Stimulated activated CD4-positive, alpha-beta T cell treated with anti-CD3 and anti-CD28 coated beads, Interleukin-4, amount 100 ng/mL, for 24 hours (primary cell): ENCODE measurements at places on chromosomes 5 and 9.
A peak's percentile ranks its signal among the peaks of the same experiment; 100 is the strongest.

DNA sequence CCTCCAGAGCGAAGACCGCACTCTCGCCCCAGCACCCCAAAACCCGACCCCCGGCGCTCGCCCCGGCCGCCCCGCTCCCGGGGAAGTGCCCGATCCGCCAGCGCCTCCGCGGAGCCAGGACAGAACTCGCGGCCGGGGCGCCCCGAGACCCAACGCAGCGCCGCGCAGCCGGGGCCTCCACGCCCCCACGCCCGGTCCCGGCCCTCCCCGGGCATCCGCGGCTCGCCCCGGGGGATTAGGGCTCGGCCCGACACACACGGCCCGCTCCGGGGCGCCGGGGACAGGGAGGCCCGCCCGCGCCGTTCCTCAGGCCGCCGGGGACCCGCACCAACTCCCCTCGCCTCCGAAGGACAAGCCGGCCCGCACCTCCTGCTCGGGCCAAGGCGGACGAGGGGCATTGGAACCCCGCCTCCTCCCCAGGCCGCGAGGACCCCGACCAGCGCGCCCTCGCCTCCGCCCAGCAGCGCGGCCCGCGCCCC lies 544 bp downstream of the FNBP1 start:
- peak; percentile 37 for DNase-seq

DNA sequence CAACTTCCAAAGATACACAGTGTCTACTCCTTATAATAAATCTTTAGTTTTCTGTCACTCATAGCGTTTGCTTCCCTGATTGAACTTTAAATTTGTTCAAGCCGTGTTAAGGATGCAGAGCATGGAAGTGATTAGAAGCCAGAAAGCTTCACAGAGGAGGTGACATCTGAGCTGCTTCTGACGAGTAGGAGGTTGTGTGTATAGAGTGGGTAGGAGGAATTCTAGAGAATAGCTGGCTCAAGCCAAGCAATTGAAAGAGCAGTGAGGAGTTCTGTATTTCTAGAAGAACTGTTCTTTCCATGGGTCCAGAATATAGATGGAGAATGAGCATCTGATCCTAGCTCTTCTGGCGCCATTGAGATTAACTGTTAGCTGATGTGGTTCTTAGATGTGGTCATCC lies 6.0 kb downstream of the NUDT2 start:
- no peak for DNase-seq

DNA sequence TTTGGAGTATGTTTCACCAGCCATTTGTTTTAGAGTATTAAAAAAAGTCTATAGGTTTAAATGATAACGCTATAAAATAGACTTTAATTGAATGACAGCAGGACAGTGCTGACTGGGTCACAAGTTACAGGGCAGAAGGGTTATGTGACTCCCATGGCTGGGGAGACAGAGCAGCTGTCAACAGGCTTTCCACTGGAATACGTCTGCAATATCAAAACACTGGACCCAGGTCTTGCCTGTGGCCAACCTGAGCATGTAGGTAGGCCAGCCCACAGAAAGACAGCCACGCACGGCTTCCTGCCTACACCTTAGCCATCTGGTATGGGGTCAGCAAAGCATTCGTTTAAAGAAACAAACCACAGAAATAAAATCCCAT lies 80.7 kb downstream of the OTULIN start:
- DNase-seq = no peak

DNA sequence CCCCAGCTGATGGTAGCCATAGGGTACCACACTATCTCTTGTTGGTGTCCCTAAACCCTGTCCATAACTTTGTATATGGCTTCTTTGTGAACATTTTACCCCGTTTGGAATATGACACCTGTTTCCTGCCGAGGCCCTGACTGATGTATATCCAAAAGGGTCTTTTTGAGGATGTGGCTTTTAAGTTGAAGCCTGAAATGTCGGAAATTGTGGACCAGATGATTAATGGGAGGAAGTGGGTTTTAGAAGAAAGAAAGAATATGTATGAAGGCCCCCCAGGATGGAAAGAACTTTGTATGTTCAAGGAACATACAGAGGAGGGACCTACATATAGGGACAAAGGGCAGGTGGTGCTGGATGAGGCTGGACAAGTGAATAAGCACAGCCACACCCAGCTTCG lies 16.7 kb upstream of the TNFSF8 start:
- DNase-seq = no peak

- no peak for DNase-seq
Measured at GRCh38 chr5:68331192-68332079, 115.9 kb downstream of the PIK3R1 start.

- DNase-seq = no peak
Measured at GRCh38 chr5:81519217-81519905, 125.4 kb upstream of the ACOT12 start.

DNA sequence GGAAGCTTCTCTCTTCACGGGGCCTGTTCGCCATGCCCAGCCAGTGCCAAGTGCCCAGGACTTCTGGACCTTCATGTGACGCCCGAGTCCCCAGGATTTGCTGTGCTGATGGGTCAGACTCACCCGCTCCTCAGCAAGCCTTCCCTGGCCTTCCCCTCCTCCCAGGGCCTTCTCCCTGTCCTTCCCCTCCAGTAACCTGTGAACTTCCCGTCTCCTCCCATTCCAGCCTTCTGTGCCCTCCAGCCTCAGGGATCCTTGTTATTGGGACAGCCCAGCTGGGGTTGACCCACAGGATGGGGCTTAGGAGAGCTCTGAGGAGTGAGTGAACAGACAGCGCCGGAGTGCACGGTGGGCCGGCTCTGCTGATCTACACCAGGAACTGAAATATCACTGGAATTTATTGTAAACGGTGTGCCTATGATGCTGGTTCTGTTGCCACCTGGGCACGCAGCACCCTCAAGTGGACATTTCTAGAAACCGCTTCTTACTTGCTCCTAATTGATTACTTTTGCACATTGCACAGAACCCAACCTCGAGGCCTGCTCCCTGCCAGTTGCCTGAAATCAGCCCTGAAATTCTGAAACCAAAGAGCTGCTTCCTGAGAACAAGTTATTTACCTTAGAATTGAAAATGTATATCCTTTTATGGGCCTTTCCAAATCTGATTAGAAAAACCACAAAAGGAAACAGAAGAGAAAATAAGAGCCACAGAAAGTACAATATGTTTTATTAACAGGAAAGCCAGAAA lies 1.5 kb downstream of the SPAAR start:
- DNase-seq = peak; percentile 43

GRCh38 chr5:2486373-2486772 lies 265.1 kb downstream of the IRX2 start:
- no peak for DNase-seq

DNA sequence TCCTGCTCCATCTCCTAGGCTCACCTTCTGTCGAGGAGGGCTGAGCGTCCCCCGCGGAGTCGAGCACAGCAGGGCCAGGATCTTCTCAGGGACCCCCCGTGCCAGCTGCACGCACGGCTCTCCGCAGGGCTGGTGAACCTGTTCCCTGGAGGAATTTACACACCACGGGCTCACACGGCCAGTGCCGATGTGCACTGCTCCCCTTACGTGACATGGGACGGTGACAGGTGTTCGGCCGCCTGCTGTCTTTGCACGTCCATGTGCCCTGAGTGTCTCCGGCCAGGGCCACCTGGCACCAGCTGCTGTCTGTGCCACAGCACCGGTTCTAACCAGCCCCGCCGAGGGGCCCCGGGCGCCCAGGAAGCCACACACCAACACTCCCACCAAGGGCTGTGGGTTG lies 8.7 kb upstream of the AGPAT2 start:
- no peak for DNase-seq

DNA sequence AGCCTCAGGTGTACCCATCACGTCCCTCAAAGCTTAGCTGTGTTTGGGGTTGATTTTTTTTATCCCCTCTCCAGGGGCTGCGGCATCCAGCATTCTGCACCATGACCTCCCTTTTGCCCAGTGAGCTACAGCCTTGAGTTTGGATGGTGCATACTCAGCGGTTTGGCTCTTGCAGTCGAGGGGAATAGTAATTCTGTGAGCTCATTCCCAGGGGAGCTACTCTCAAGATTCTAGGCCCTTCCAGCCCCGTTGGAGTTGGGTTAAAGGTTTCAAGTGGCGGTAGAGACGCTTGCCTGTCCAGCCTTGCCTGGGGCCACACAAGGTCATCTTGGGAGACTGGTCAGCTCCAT lies 102.2 kb upstream of the SPRY4 start:
- no peak for DNase-seq

DNA sequence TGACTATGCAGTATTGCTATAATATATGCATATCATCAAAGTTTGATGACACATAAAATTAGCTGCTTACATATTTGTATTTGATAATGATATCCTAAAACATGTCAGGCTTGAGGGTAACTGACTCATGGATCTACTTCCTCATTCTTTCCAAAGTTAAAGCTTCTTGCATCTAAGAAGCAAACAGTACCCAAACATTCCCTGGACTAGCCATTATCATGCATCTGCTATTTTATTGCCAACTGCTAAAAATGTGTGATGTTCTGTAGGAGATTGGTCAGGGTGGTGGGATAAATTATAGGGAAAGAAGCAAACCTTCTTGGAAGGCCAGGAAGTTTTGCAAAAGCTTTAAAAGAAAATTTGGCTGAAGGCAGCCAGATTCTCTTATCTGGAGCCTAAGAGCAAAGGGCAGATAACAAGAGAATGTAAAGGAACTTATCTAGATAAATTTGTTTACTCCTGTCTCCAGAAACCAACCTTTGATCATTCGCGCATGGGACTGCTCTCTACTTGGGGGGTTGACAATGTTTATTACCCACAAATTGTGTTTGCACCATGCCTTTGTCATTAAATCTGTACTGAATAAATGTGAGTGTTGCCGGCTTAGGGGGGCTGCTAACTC lies 604.1 kb upstream of the TLE4 start:
- DNase-seq = no peak

DNA sequence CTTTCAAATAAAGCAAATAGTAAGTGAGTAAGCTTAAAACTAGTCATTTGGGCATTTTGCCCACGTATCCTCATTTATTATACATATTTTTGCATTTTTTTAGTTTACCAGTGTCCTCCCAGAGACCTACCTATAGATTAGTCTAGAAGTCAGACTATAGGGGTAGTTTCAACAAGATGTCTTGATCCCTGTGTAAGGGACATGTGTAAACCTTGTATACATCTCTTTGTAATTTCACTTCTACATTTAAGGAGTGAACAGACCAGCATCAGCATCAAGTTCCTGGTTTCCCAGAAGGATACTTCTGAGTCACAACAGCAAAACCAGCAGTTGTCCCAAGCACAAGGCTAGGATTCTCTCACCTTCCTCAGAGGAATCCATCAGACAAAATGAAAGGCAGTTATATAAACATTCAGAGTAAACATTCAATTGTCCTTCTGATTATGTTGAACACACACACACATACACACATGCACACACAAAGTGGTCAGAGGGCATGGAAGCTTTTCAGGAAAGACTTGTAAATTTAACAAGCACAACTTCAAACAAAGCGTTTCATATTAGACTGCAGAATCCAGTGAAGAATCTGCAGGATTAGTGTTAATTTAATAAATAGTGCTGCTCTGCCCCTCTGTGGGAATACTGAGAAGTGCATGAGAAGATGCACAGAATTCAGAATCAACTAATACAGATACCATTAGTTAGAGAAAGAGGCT lies 55.4 kb downstream of the HINT1 start:
- peak; percentile 39 for DNase-seq

DNA sequence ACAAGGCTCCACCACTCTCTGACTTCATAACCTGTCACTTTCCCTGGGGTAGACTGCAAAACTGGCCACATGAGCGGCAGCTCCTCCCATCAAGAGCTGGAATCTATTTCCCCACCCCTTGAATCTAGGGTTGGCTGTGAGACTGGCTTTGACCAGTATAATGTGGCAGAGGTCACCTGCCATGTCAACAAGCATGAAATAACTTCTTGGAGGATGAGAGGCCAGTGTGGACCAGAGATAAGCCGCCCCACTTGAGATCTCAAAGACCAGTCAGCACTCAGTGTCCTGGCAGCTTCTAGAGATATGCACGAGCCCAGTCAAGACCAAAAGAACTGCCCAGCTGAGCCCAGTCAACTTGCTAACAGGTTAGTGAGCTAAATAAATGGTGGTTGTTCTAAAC lies 59.0 kb downstream of the MARCHF11 start:
- DNase-seq = no peak

DNA sequence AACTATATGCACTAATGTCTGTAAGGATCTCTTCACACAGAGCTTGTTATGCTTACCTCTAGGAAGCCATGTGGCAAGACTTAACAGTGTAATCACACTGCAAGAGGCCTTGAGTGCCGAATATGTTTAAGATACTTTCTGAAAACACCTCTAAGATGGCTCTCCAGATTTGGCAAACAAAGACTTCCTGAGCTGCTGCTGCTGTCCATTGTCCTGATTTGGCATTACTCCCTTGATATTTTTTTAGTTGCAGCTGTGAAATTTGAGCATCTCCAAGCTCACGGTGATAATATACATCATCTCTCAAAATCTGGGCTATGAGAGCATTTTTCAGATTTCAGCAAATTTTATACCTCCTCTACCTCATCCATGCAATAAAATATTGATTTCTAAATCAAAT lies 384.5 kb upstream of the CDH6 start:
- no peak for DNase-seq
